ENCODE measurements at places on chromosomes 3 and 15. TPM values are rescaled to one million over a fixed set of nuclear protein-coding genes. Genes with fewer than 3 reads are reported as not detected.

DNA sequence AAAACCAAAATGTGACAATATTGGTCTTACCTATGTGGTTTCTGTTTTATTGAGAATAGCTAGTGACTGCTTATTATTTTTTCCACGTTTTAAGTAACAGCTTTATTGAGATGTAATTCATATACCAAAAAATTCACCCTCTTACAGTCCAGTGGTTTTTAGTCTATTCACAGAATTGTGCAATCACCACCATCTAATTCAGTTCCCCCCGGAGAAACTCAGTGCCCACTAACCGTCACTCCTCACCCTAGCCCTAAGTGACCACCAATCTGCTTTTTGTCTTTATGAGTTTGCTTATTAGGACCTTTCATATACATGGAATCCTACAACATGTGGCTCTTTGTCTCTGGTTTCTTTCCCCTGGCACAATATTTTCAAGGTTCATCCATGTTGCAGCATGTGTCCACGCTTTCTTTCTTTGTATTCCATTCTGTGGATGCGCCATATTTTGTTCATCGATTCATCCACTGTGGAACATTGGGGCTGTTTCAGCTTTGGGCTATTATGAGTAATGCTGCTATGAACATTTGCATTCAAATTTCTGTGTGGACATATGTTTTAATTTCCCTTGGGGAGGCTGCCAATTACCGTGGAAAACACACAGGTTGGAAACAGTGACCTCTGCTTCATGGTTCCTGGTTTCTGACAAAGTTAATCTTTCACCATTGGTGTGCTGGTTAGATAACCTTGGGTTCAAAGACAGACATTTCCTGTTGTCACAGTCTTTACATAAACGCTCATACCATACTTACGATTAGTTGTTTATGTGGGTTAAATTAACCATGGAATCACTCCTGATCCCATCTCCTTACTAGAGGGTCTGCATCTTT lies 3.2 kb upstream of the BCL2L10 start:
- no peak overlapping the region for H3K27ac ChIP-seq
- H3K27me3 ChIP-seq, result peaks cover 42% of the 10 kb centered on the region
- no peak overlapping the region for H3K4me3 ChIP-seq
- H3K4me1 ChIP-seq, result peaks cover 24% of the 10 kb centered on the region
- DNase-seq, result no peak
- no peaks in the 10 kb centered on the region for H3K36me3 ChIP-seq

GRCh38 chr3:170421111-170421641 lies 2.5 kb downstream of the CLDN11 start:
- no peak for DNase-seq
- peaks cover 51% of the 10 kb centered on the region for H3K27me3 ChIP-seq
- no peak overlapping the region for H3K27ac ChIP-seq
- no peak overlapping the region for H3K4me3 ChIP-seq
- H3K4me1 ChIP-seq, result peaks cover 29% of the 10 kb centered on the region

DNA sequence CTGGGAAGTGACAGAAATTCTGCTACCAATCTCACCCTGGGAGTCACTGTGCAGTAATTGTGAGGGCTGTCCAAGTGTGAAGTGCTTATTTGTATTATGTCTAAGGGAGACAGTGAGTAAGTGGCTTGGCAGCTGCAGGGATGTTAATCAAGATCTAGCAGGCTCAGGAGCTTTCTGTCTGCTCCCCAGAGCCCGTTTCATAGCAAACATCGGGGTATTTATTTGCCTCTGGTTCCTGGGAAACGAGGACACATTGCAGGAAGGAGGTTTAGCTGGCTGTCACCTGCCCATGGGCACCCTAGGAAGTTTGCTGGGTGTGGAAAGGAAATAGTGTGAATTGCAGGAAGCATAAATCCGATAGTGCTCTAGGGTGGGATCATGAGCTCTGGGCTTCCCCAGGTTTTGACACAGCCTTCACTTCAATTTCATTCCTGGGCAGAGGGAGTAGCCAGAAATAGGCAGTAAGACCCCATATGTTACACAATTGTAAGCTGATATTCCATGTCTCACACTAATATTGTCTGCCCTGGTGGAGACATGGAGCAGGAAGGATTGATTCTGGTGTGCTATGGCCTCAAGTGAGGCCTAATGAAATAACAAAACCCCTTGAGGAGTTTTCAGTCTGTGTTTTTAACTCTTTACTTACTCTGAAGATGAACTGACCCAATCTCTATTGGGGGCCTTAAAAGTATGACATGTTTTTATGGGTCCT lies 74.1 kb upstream of the MITF start:
- DNase-seq, result no peak
- peaks cover 3% of the 10 kb centered on the region for H3K36me3 ChIP-seq
- H3K4me1 ChIP-seq, result no peaks in the 10 kb centered on the region
- H3K27ac ChIP-seq, result no peak overlapping the region

GRCh38 chr15:68546318-68546717 lies 32.5 kb upstream of the CORO2B start:
- no peak overlapping the region for H3K4me3 ChIP-seq
- H3K36me3 ChIP-seq, result no peaks in the 10 kb centered on the region
- no peak for DNase-seq
- H3K27ac ChIP-seq, result no peak overlapping the region
- peaks cover 11% of the 10 kb centered on the region for H3K27me3 ChIP-seq

DNA sequence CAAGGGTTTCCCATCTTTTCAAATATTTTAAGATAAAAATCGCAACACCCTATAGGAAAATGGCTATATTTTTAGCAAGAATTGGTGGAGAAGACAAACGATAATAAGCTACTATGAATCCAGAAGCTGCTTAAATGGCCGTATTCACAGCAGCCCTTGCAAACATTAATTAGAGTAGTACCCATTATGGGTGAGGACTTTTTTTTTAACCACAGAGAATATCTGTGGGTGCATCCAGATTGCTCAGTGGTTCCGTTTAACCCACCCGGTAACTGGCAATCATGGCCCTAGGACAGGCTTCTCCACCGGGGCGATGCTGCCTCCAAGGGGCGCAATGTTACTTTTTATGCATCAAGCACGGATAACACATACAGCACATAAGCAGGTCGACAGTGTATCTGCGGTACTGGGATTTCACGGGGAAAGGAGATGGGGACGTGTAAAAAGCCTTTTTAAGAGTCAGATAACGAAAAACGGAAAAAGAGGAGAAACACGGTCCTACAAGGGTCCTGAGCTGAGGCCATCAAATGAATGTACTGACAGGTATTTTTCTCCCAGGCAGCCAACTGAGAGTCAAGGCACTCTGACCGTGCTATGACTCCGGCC lies 968 bp upstream of the TMEM266 start:
- H3K36me3 ChIP-seq, result no peaks in the 10 kb centered on the region
- peak overlapping the region; percentile 48 for H3K27ac ChIP-seq
- peak overlapping the region; percentile 87 for H3K4me3 ChIP-seq
- H3K4me1 ChIP-seq, result peaks cover 50% of the 10 kb centered on the region
- H3K27me3 ChIP-seq, result peaks cover 16% of the 10 kb centered on the region

DNA sequence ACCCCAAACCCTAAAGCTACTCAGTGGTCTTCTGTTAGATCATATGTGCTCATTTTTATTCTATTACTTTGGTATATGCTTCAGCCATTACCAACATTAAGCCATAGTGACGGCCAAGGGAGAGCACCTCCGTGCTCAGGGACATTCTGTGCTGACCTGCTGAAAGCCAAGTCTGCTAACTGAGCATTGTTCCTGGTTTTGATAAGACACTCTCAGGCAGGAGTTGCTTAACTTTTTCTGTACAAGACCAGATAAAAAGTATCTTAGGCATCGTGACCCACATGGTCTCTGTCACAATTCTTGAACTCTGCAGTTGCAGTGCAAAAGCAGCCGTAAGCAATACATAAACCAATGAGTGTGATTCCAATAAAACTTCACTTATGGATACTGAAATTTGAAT lies 100.6 kb downstream of the KLHL25 start:
- peaks cover 10% of the 10 kb centered on the region for H3K36me3 ChIP-seq
- DNase-seq, result no peak
- no peak overlapping the region for H3K4me3 ChIP-seq
- H3K4me1 ChIP-seq, result peaks cover 17% of the 10 kb centered on the region

- H3K27ac ChIP-seq, result no peak overlapping the region
- no peaks in the 10 kb centered on the region for H3K4me1 ChIP-seq
- no peak for DNase-seq
- no peak overlapping the region for H3K4me3 ChIP-seq
- peaks cover 10% of the 10 kb centered on the region for H3K36me3 ChIP-seq
- H3K27me3 ChIP-seq, result peaks cover 4% of the 10 kb centered on the region
Measured at GRCh38 chr3:99286266-99286845, 352.0 kb upstream of the COL8A1 start.

DNA sequence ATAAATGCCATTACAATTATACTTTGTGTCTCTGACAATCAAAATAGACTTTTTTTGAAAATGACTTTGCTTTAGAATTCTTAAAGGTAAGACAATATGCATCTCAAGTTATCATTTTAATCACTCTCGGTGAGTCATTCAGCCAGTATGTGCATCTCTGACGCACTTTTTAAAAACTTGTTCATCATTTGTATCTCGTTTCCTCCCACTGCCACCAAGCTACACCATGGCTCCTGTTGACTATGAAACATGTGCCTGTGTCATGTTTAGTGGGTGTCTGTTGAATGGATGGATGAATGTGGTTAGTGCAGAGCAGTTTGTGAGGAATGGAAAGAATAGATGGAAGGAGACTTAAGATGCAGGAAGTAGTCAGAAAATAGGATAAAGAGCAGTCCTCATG lies 68.6 kb downstream of the ARPP21 start:
- no peaks in the 10 kb centered on the region for H3K36me3 ChIP-seq
- no peak overlapping the region for H3K27ac ChIP-seq
- H3K4me1 ChIP-seq, result 0 out of 2 replicates have a peak, but pooled peaks cover 3% of the 10 kb centered on the region
- H3K4me3 ChIP-seq, result no peak overlapping the region
- DNase-seq, result no peak
- no peaks in the 10 kb centered on the region for H3K27me3 ChIP-seq

DNA sequence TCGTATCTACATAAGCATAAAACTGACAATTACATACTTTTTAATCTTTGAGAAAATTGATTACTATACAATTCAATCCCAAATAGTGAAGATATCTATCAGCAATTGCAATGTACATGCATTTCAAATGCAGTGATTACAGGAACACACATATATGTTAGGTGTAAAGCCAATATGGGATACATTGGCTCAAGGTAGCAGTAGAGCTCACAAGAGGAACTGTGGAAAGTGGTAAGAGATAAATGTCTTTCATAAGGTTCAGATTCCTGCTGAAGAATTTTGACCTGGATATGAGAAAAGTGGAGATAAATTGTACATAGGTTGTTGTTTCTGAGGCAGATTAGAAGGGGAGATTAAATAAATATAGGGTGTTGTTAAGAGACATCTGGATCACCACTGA lies 1280.5 kb downstream of the OTOL1 start:
- H3K27ac ChIP-seq, result no peak overlapping the region
- no peak overlapping the region for H3K4me3 ChIP-seq
- DNase-seq, result no peak
- peaks cover 17% of the 10 kb centered on the region for H3K4me1 ChIP-seq
- peaks cover 68% of the 10 kb centered on the region for H3K27me3 ChIP-seq

DNA sequence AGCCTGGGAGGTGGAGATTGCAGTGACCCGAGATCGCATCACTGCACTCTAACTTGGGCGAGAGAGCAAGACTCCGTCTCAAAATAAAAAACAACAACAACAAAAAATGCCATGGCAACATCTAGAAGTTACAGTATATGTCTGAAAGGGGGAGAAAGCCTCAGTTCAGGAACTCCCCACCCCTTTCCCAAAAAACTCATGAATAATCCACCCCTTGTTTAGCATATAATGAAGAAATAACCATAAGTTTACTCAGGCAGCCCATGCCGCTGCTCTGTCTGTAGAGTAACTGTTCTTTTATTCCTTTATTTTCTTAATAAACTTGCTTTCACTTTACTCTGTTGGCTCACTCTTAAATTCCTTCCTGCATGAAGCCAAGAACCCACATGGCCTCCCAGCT lies 145.2 kb downstream of the DOCK3 start:
- no peak overlapping the region for H3K4me3 ChIP-seq
- no peaks in the 10 kb centered on the region for H3K27me3 ChIP-seq
- H3K27ac ChIP-seq, result no peak overlapping the region
- peaks cover 19% of the 10 kb centered on the region for H3K36me3 ChIP-seq

DNA sequence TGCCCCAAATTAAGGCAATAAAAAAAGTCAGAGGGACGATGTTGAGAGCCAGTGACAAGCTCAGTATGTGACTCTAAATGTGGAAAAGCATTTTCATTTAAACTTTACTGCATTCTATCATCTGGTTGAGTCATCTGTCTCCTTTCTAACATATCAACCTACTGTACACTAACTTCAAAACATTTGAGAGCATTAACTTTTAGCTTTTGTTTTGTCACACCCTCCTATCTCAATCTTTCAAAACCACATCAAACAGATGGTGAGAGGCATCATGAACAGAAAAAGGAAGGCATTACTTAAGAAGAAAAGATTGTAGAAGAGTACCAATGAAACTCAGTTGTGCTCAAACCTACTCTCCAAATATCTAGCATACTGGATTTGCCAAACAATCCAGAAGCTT lies 4.8 kb downstream of the LRRC58 start:
- DNase-seq, result no peak
- no peak overlapping the region for H3K4me3 ChIP-seq
- peaks cover 32% of the 10 kb centered on the region for H3K4me1 ChIP-seq
- H3K36me3 ChIP-seq, result peaks cover 13% of the 10 kb centered on the region
- no peak overlapping the region for H3K27ac ChIP-seq
- H3K27me3 ChIP-seq, result peaks cover 5% of the 10 kb centered on the region

DNA sequence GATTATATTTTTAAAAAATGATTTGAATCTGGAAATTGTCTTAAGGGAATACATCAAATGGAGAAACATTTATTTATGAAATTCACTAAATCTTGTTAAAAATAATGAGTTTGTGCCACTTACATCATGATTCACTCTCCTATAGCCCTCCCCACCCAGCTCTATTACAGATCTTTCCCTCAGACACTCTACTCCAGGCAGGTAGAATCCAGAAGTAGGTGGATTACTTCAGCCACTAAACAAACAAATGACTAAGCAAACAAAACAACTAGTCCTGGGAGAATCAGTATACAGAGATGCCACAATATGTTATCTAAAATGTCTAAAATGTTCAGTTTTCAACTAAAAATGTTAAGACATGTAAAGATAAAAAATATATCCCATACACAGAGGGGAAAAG lies 608.1 kb upstream of the UBE2E2 start:
- no peak overlapping the region for H3K27ac ChIP-seq
- H3K4me1 ChIP-seq, result peaks cover 13% of the 10 kb centered on the region
- H3K27me3 ChIP-seq, result no peaks in the 10 kb centered on the region
- peaks cover 29% of the 10 kb centered on the region for H3K36me3 ChIP-seq
- DNase-seq, result no peak
- H3K4me3 ChIP-seq, result no peak overlapping the region

SLC9C1 gene
- 2.5 TPM for total RNA-seq

AMT gene
- total RNA-seq, result 57.8 TPM

FETUB gene
- not detected for total RNA-seq

CIB2 gene
- total RNA-seq, result 45.2 TPM

EFHB gene
- 0.46 TPM for total RNA-seq
